Bronchial epithelial cell (primary cell): ENCODE measurements at places on chromosomes 3 and 15. TPM values are rescaled to one million over a fixed set of nuclear protein-coding genes. Genes with fewer than 3 reads are reported as not detected.

MESP2 gene
- 0.13 and 0.26 TPM in 2 replicates for total RNA-seq

C3orf52 gene
- total RNA-seq: 23.0 and 45.5 TPM in 2 replicates

ERICH6 gene
- total RNA-seq: under 0.01 TPM in 1 of 2 replicates, not detected in the other

ARGFX gene
- not detected in 2 replicates for total RNA-seq

SLC28A1 gene
- total RNA-seq: not detected in 2 replicates

CPNE9 gene
- total RNA-seq: not detected in 2 replicates

SIDT1 gene
- total RNA-seq: 0.53 and 1.3 TPM in 2 replicates

GPR171 gene
- total RNA-seq: not detected in 2 replicates

MINAR1 gene
- total RNA-seq: 0.26 and 0.53 TPM in 2 replicates

- no peak for DNase-seq
Observed at GRCh38 chr3:45864760-45865519, 21.4 kb upstream of the CCR9 start.

- DNase-seq: no peak
Observed at GRCh38 chr3:89303701-89304100, 196.3 kb downstream of the EPHA3 start.

- no peak for DNase-seq
Observed at GRCh38 chr15:77012868-77013267, 17.9 kb downstream of the PSTPIP1 start.

DNA sequence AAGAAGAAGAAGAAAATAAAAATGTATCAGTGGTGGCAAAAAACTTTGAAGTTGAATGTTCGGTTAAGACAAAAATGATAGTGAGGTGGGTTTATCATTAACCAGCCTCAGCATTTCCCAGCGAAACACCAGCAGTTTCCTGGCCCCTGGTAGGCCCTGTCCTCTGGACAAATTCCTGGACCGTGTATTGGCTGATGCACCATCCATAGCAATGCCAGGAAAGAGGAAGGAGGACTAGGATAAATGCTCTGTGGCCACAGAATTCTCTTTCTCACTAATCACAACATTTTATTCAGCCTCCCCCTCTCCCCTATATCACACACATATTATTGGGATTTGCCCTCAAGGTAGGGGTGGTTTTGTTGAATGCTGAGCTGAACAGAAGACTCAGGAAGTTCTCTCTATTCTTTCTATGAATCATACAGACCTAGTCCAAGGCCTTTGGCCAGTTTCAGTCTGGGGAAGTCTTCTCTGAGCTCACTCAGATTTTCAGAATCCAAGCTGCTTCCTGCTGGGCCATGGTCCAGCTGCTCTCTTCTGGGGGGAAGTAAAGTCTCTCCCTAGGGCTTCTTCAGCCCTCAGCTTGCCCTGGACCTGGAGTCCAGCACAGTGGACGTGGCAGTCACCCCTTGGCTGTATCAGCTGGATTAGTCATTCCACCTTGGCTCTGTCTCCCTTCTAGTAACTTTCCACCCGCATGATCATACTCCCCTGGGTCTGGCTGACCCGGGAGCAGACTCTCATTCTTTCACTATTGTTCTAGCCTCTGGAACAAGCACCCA, 27.6 kb downstream of the SLC28A1 start:
- DNase-seq: peak; percentile 87

DNA sequence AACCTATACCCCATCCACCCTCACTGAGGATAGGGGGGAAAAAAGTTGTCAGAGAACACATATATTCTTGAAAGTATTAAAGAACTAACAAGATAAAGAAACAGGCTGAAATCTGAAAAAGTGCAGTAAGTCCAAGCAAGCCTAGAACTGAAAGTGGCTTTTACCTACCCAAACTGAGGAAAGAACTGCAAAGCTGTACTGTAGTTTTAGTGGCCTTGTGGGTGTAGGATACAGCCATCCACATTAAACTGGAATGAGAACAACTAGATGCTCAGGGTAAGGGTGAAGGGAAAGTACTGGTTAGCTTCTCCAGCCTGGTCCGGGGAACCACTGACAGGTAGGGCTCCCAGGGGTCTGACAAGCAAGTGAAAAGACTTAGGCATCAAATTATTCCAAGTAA, 10.1 kb downstream of the UBP1 start:
- DNase-seq: no peak

GRCh38 chr3:106256249-106256957, 387.6 kb upstream of the CBLB start:
- no peak for DNase-seq

- peak; percentile 72 for DNase-seq
Observed at GRCh38 chr3:188712248-188712924, 459.4 kb upstream of the TPRG1 start.

GRCh38 chr15:41557673-41558399, 1.2 kb upstream of the TYRO3 start:
- DNase-seq: peak; percentile 51

DNA sequence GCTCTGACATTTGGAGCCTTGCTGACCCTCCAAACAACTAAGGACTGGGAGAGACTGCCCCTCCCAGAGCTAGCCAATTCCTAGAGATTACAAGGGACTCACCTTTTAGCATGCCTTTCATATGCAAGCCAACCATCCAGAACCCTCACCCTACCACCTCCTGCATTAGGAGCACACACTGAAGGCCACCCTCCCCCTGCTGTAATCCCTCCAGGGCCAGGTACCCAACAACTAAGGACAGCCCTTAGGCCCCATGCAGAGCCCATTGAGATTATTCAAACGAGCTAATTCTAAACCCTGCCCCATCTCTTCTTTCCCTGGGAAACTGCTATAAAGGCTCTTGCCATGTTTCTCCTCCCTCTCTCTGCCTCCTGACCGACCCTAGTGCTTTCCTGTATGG, 352.6 kb downstream of the ERC2 start:
- no peak for DNase-seq

- no peak for DNase-seq
Observed at GRCh38 chr3:14726441-14726780, 51.5 kb downstream of the C3orf20 start.

DNA sequence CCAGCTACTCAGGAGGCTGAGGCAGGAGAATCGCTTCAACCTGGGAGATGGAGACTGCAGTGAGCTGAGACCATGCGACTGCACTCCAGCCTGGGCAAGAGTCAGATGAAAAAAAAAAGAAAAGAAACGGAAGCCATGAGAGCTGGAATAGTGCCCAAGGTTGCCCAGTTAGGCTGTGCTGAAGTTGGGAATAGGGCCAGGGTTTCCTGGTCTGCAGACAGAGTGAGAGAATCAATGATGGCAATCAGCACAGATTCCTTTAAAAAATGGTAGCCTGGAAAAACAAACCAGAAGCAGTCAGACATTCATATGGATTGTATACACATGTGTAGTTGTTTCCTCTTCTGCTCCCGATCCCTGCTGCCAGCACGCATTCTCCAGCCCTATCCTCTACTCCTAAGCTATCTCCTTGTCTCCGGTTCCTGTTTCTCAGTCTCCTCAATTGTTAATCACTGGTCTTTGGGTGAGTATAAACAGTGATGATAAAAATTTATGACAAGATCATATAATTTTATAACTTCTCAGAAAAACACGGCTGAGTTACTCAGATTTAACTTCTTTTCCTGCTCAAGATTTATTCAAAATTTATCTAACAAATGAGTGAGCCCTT, 316.2 kb upstream of the UMPS start:
- no peak for DNase-seq

DNA sequence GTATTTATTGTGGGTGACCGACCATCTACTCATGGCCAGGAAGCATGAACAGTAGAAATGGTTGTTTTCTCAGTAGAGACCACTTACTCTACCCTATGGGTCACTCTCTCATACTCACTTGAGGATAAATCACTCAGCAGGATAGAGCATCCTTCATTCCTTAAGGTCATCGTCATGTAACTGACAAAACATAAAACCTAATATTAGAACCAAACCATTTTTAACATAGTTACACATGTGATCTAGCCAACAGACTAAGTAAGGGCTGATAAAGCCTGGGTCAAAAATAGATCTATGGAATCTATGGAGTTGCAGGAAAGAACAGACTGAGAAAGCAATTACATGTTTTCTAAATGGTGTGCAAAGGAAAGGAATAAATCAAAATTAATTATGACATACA, 769.1 kb downstream of the NTRK3 start:
- DNase-seq: no peak

GRCh38 chr3:10515396-10515795, 10.0 kb upstream of the ATP2B2 start:
- no peak for DNase-seq

DNA sequence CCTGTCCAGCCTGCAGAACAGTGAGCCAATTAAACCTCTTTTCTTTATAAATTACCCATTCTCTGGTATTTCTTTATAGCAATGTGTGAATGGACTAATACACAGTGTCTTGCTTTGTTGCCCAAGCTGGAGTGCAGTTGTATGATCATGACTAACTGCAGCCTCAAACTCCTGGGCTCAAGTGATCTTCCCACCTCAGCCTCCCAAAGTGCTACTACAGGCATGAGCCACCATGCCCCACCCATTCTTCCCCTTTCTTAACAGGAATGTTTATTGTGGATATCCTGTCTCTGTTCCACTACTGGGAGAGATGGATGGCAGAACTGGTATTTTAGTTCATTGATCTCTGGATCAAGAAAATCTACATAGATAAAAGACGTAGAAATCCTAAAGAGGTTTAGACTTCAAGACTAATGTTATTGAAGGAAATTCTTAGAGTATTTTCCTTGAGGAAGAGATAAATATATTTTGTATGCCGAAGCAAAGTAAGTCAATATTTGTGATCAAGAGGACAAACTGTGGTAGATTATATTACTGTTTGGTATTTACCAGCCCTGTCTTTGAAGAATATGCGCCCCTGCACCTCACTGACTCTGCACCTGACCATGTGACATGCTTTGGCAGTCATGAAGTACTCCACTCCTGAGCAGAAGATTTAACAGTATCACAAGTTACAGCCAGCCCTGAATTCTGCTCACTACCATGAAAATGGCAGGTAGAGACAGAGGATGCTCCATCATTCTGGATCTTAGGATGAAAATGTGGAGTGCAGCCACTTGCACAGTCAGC, 42.9 kb downstream of the UACA start:
- DNase-seq: peak; percentile 33

DNA sequence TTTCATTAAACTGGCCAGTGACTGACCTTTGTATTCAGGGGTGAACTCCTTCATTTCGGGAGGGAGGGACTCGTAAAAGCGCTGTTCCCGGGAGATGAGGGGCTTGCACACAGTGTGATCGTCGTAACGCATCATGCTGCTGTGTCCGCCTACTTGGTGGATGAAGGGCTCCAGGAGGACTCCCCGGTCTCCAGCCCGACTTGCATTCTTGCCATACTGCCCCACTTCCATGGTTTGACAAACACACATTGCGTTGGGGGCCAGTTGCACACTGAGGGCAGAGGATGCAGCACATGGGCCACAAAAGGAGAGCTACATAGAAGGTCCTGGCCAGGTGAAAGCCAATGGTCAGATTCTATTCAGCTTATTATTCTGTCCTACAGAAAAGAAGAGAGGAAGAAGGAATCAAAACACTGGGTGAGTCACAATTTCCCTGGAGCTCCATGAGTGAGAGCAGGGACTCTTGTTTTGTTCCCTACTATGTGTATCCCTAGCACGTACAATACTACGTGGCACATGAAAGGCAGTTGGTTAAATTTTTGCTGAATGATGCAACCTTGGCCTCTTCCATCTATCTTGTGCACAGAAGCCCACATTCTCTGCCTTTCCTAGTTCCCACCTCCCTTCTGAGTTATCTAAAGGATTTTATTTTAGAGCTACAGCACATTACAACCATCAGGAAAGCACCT, 24.2 kb upstream of the GMPPB start:
- DNase-seq: peak; percentile 61

- DNase-seq: no peak
Observed at GRCh38 chr3:25911525-25912295, 121.8 kb downstream of the OXSM start.

DNA sequence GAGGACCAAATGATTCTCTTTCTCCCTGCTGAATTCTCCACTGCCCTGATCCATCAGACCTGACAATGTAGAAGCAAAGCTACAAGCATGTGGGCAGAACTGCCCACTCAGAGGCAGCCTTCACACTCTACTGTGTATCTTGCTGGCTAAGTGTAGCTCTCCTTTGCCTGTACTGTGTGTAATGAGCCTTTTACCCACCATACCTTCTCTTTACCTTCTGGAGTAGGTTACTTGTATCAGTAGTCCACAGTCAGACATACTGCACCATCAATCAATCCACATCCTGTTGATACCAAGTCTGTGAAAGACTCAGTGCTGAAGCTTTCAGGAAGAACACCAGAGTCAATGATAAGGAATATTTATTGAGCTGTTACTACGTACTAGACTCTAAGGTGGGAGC, 440.7 kb upstream of the ARHGEF26 start:
- DNase-seq: no peak
